Chondrocyte (in vitro differentiated cells): ENCODE measurements at places on chromosomes 4 and X.

GRCh38 chrX:110415440-110416170 is 57.0 kb downstream of the RTL9 start:
- peaks cover 49% of the 10 kb centered on the region for H3K4me1 ChIP-seq
- no peak for DNase-seq
- no peak overlapping the region for H3K4me3 ChIP-seq
- H3K27me3 ChIP-seq: no peaks in the 10 kb centered on the region
- H3K27ac ChIP-seq: peak overlapping the region; percentile 85
- H3K36me3 ChIP-seq: no peaks in the 10 kb centered on the region

- H3K27ac ChIP-seq: no peak overlapping the region
- H3K4me1 ChIP-seq: peaks cover 22% of the 10 kb centered on the region
- DNase-seq: no peak
- H3K4me3 ChIP-seq: no peak overlapping the region
- H3K27me3 ChIP-seq: no peaks in the 10 kb centered on the region
- H3K36me3 ChIP-seq: peaks cover 1% of the 10 kb centered on the region
Observed at GRCh38 chr4:985123-985830, 1.6 kb upstream of the IDUA start.

DNA sequence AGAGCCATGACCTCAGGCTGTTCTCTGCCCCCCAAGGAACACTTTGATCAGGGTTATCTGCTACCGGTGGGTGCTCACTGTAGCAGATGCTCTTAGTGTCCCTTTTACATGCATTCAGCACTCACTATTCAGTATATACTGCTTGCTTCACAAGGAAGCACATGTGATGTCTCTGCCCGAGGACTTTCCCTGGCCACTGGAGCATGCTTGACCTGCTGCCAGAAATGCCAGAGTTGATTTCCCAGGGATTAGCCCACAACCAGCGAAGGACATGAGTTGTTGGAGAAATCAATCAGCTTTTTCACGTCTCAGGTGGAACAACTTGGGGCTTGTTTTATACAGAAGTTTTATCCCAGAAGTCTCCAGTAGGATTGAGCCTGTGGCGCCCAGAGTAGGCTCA is 51.2 kb upstream of the RPS6KA3 start:
- no peak for DNase-seq
- H3K36me3 ChIP-seq: no peaks in the 10 kb centered on the region
- no peak overlapping the region for H3K4me3 ChIP-seq
- no peaks in the 10 kb centered on the region for H3K27me3 ChIP-seq
- H3K4me1 ChIP-seq: peaks cover 9% of the 10 kb centered on the region
- H3K27ac ChIP-seq: no peak overlapping the region

DNA sequence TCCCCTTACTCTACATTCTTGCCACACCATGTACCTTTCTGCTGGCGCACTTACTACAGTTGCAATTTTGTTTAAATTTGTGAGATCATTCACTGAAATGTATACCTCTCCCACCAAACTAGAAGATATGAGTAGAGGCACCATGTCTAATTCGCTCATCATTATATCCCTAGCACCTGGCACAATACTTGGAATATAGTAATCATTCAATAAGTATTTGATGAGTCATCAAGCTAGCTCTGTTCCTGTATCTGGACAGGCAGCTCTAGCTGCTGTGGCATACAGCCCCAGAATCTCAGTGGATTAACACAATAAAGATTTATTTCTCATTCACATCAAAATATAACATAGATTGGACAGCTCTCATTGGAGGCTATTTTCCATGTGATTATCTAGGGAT is 245.9 kb downstream of the IDS start:
- H3K4me1 ChIP-seq: peaks cover 6% of the 10 kb centered on the region
- no peak overlapping the region for H3K27ac ChIP-seq
- no peak overlapping the region for H3K4me3 ChIP-seq
- no peak for DNase-seq
- no peaks in the 10 kb centered on the region for H3K36me3 ChIP-seq

DNA sequence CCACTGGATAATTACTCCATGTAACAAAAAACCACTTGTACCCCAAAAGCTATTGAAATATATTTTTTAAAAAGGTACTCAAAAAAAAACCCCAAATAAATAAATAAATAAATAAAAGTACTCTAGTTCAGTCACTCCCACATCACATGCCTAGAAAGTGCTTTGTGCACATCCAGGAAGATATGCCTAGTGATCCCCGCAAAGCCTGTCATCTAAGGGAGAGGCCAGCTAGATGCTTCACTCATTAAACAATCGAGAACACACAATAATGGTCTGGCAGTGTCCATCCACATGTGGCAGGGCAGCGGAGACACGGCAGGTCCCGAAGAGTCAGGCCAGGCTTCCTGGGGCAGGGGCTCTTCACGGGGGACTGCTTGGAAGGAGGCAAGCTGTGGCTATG is 47.6 kb downstream of the RAB33B start:
- H3K27me3 ChIP-seq: no peaks in the 10 kb centered on the region
- peak overlapping the region; percentile 22 for H3K27ac ChIP-seq
- H3K4me3 ChIP-seq: no peak overlapping the region
- H3K4me1 ChIP-seq: peaks cover 6% of the 10 kb centered on the region

- DNase-seq: no peak
- H3K4me3 ChIP-seq: no peak overlapping the region
- no peaks in the 10 kb centered on the region for H3K36me3 ChIP-seq
- no peak overlapping the region for H3K27ac ChIP-seq
- H3K4me1 ChIP-seq: no peaks in the 10 kb centered on the region
Observed at GRCh38 chr4:100022792-100023222, 72.7 kb upstream of the H2AZ1 start.

DNA sequence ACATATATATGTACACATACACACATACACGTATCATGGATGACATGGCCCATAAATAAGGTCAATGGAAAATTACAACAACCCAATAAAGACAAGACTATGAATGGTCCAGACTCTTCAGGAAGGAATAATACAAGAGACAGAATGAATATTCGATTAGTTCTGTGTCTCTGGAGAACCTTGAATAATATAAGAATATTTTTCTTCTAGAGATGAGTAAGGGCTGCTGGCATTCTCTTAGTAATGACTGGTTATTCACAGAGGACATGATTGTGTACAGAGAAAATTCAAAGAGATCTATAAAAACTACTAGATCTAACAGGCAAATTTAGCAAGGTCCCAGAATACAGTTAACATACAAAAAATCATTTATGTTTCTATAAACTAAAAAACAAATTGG is 23.3 kb downstream of the SPIN4 start:
- DNase-seq: no peak
- no peaks in the 10 kb centered on the region for H3K36me3 ChIP-seq
- no peaks in the 10 kb centered on the region for H3K4me1 ChIP-seq
- H3K27ac ChIP-seq: no peak overlapping the region
- H3K4me3 ChIP-seq: no peak overlapping the region
- H3K27me3 ChIP-seq: no peaks in the 10 kb centered on the region

DNA sequence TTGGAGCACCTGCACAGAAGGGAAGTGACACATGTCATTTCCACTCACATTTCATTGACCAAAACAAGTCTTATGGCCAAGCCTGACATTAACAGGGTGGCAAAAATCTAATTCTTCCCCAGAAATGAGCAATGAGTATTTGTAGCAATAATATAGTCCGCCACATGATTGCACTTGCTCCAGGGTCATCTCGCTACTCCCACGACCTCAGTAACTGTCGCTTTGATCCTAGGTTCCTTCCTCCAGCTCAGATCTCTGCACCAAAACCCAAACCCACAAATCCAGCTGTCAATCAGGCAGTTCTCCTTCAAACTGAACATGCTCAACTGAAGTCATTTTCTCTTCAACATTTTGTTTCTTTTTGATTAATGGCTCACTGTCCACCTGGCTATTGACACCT is 25.2 kb upstream of the PTTG2 start:
- peaks cover 3% of the 10 kb centered on the region for H3K36me3 ChIP-seq
- H3K27me3 ChIP-seq: no peaks in the 10 kb centered on the region
- no peak overlapping the region for H3K4me3 ChIP-seq
- no peak overlapping the region for H3K27ac ChIP-seq

- no peak for DNase-seq
- peaks cover 2% of the 10 kb centered on the region for H3K36me3 ChIP-seq
- H3K4me1 ChIP-seq: no peaks in the 10 kb centered on the region
- no peak overlapping the region for H3K4me3 ChIP-seq
- peaks cover 4% of the 10 kb centered on the region for H3K27me3 ChIP-seq
- H3K27ac ChIP-seq: no peak overlapping the region
Observed at GRCh38 chrX:101958139-101958538, 26.3 kb upstream of the ZMAT1 start.

GRCh38 chr4:137124278-137124932 is 407.9 kb downstream of the PCDH18 start:
- no peaks in the 10 kb centered on the region for H3K36me3 ChIP-seq
- H3K27me3 ChIP-seq: no peaks in the 10 kb centered on the region
- DNase-seq: no peak
- H3K27ac ChIP-seq: no peak overlapping the region
- peaks cover 14% of the 10 kb centered on the region for H3K4me1 ChIP-seq

DNA sequence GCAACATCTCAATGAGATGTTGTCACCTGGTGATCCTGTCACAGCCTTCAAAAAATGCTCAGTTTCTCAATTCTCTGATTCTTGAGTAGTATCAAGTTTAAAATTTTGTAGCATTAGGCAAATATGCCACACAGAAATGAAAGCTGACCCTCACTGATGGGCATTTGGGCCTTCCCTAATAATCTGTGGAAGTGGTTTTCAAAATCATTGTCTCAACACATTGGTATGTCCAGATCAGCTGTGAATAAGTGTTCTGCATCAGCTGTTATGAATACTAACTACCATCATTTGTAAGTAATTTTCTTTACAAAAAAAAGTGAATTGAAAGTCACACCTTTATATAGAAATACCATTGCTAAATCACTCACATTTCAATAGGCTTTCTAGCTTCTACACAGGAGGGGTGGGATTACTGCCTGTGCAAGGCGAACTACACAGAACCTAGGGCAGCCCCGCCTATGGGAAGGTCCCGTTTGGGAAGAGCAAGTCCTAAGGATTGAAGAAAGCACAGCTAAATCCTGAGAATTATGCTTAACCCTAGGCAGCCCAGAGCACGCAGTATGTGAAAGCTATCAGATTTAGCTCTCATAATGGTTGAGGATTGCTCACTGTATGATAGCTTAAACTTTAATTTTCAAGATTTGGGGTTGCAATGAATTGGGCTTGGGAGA is 73.4 kb downstream of the GPC3 start:
- DNase-seq: no peak
- H3K4me1 ChIP-seq: peaks cover 3% of the 10 kb centered on the region
- no peak overlapping the region for H3K27ac ChIP-seq
- H3K27me3 ChIP-seq: no peaks in the 10 kb centered on the region
